Activated CD4-positive, alpha-beta T cell treated with anti-CD3 and anti-CD28 coated beads, Interleukin-2, amount 10 ng/mL, durations not matched to agents 7 days and 5 days (primary cell): ENCODE measurements at places on chromosomes 1 and 21. TPM values are rescaled to one million over a fixed set of nuclear protein-coding genes. Genes with fewer than 3 reads are reported as not detected.
A peak's percentile ranks its signal among the peaks of the same experiment; 100 is the strongest.

DNA sequence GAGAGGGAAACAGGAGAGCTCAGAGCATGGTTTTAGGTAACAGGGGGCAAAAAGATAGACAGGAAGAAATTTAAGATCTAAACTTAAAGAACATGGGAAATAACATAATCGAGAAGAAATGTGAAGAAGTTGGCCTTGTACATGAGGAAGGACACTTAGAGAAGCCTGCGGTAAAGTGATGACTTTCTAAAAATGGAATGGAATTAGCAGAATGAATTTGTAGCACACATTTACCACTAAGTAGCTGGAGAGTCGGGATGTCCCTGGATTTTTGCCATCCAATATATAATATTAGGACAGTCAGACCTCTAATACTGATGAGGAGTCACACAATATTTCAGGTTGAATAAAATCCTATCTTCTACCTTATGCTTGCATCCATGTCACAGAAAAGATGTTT, 77.7 kb upstream of the C1orf87 start:
- H3K4me1 ChIP-seq = no peaks in the 10 kb centered on the region
- DNase-seq = no peak
- no peaks in the 10 kb centered on the region for H3K36me3 ChIP-seq
- no peak overlapping the region for H3K27ac ChIP-seq
- H3K27me3 ChIP-seq = no peaks in the 10 kb centered on the region

GRCh38 chr1:160049101-160049500, 17.3 kb upstream of the PIGM start:
- peaks cover 13% of the 10 kb centered on the region for H3K4me1 ChIP-seq
- H3K27ac ChIP-seq = no peak overlapping the region
- no peak for DNase-seq
- H3K27me3 ChIP-seq = peaks cover 40% of the 10 kb centered on the region

DNA sequence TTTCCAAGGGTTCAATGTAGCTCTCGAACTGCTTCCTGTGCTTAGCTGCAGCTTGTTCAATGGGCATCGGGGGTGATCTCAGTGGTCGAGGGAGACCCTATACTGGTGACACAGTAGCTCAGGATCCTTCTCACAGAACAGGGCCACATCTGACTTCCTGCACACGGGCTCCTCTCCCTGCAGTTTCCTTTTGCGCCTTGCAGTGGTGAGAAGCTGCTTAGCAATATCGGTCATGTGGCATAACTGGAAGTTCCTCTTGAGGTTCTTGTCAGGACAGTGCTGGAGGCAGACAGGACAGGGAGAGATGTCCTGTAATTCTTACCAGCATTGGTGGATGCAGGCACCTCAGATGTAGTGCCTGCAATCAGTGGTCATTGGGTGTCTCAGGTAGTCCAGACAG, 140.5 kb upstream of the MAP1LC3C start:
- H3K36me3 ChIP-seq = no peaks in the 10 kb centered on the region
- H3K27ac ChIP-seq = no peak overlapping the region
- no peak overlapping the region for H3K4me3 ChIP-seq
- H3K27me3 ChIP-seq = no peaks in the 10 kb centered on the region

DNA sequence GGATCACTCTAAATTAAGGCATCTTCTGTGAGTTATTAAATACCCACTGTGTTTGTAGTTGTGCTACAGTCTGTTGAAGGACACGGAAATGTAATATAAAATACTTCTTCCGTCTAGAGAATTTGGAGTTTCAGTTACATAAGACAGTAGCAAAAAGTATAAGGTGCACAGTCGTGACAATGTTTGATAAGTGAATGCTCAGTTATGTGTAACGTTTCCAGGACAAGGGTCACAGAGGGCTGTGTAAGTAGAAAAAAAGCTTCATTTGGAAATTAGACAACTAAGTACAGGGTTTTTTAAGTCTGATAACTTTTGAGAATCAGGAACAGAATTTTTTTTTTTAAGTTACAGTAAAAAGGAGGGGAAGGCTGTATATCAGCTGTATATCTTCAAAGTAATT, 27.5 kb downstream of the SRSF11 start:
- H3K4me1 ChIP-seq = peaks cover 35% of the 10 kb centered on the region
- peak overlapping the region; percentile 54 for H3K27ac ChIP-seq
- H3K4me3 ChIP-seq = no peak overlapping the region

- H3K4me3 ChIP-seq = no peak overlapping the region
- H3K4me1 ChIP-seq = peaks cover 8% of the 10 kb centered on the region
- no peaks in the 10 kb centered on the region for H3K36me3 ChIP-seq
Measured at GRCh38 chr1:95021805-95022643, 50.7 kb downstream of the ALG14 start.

- H3K27ac ChIP-seq = no peak overlapping the region
- peaks cover 2% of the 10 kb centered on the region for H3K27me3 ChIP-seq
- no peak for DNase-seq
- H3K4me1 ChIP-seq = peaks cover 1% of the 10 kb centered on the region
Measured at GRCh38 chr1:154844297-154844681, 25.8 kb downstream of the KCNN3 start.

- DNase-seq = no peak
- H3K27me3 ChIP-seq = peaks cover 11% of the 10 kb centered on the region
- H3K27ac ChIP-seq = no peak overlapping the region
- peaks cover 4% of the 10 kb centered on the region for H3K4me1 ChIP-seq
Measured at GRCh38 chr1:53686091-53686964, 52.6 kb downstream of the GLIS1 start.

DNA sequence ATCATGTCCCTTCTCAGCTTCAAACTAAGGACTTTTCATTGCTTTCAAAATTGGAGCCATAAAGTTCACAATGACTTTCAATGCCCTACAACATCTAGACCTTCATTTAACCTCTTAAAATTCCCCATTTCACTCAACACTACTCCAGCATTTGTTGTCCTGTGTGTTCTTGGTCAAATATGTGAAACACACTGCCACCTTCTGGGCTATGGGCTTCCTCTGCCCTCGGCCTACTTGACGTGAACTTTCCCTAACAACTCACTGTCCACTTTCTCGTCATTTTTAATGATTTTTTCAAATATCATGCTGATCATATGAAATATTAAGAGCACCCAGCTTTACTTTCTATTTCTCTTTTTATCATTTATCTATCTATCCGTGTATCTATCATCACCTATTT, 2018.4 kb downstream of the NCAM2 start:
- no peaks in the 10 kb centered on the region for H3K4me1 ChIP-seq
- H3K36me3 ChIP-seq = no peaks in the 10 kb centered on the region
- H3K4me3 ChIP-seq = no peak overlapping the region

GRCh38 chr21:42336054-42336453, 14.7 kb downstream of the TFF2 start:
- no peaks in the 10 kb centered on the region for H3K36me3 ChIP-seq
- DNase-seq = no peak
- peaks cover 27% of the 10 kb centered on the region for H3K27me3 ChIP-seq
- H3K27ac ChIP-seq = no peak overlapping the region

DNA sequence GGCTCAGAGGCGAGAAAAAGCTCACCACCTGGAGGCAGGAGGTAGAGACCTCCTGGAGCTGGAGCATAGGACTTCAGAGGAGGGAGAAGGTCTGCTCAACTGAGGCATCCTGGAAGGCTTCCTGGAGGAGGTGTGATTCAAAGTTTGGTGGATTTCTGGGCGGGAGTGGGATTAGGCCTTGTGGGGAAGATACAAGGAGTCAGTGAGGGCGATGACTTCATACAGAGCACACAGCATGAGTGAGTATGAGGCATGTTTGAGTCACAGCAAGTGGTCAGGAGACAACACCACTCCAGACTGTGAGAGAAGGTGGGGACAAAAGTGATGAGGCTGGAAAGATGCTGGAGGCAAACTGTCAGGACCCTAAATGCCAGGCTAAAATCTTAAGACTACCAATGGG, 77.6 kb downstream of the MATN1 start:
- no peak overlapping the region for H3K4me3 ChIP-seq
- no peak overlapping the region for H3K27ac ChIP-seq
- no peak for DNase-seq

The TRABD2B gene
- not detected for total RNA-seq

The PLEKHA6 gene
- total RNA-seq = not detected

The SPSB1 gene
- total RNA-seq = 6.6 TPM

The KRTAP13-2 gene
- total RNA-seq = not detected

The F13B gene
- total RNA-seq = not detected

The C1QTNF12 gene
- total RNA-seq = 1.4 TPM

The SH2D2A gene
- total RNA-seq = 63.5 TPM

The LYPLAL1 gene
- 15.3 TPM for total RNA-seq

The AADACL4 gene
- not detected for total RNA-seq
